Pericardium fibroblast (primary cell): ENCODE measurements at places on chromosomes 11 and 22. TPM values are rescaled to one million over a fixed set of nuclear protein-coding genes. Genes with fewer than 3 reads are reported as not detected.

DNHD1 gene
- 1.4 and 3.0 TPM in 2 replicates for total RNA-seq

P2RY2 gene
- not detected in 2 replicates for total RNA-seq

DBX1 gene
- total RNA-seq: not detected in 2 replicates

ARHGAP42 gene
- total RNA-seq: 2.4 and 5.0 TPM in 2 replicates

RFPL2 gene
- not detected in 2 replicates for total RNA-seq

NCAM1 gene
- 2.6 and 17.3 TPM in 2 replicates for total RNA-seq

APOC3 gene
- not detected in 2 replicates for total RNA-seq

ZNF202 gene
- 3.1 and 8.3 TPM in 2 replicates for total RNA-seq

KBTBD3 gene
- total RNA-seq: 0.47 and 0.85 TPM in 2 replicates

MMP8 gene
- total RNA-seq: not detected in 2 replicates

B3GAT1 gene
- total RNA-seq: not detected in 2 replicates

SNX32 gene
- 1.1 and 2.4 TPM in 2 replicates for total RNA-seq
